ENCODE measurements at places on chromosomes 1 and 21.

DNA sequence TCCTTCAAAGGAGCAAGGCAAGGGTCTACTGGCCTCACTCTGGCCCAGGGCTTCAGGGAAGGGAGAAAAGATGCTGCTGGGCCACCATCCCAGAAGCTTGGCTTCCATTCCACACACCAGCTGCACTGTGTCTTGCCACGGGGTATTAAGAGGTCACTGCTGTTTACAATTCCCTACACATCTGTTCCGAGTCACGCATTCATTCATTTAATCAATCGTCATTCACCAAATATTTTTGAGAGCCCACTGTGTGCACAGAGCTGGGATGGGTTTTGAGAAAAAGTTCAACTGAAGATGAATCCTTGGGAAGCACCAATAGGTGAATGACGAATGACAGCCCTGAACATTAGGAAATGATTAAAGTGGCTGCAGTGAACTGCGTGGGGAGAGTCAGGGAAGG lies 101.7 kb downstream of the NAV1 start:
- peak; percentile 79 for DNase-seq

DNA sequence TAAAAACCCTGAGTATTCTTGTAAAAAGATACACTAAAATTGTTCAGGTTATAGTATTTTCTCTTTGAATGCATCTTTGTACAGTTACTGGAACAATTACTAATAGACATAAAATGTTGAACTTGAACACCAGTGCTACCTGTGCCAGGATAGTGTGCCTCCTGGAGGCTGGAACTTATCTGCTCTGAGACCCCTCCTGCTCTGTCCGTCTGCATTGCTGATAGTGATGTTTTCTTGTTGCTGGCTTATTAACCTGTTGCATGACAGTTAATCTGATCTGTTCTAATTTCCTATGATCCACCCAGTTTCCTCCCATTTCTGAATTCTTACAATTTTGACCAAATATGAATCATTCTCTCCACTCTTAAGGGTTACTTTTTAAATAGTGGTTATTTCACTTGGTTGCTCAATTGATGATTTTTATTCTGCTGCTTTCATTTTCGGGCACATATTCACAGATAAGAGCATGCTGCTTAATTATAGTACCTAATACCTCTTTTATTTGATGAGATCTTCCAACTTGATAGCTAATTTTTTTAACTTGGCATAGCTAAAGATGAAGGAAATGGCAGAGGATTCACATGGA lies 101.4 kb downstream of the CC2D1B start:
- no peak for DNase-seq

DNA sequence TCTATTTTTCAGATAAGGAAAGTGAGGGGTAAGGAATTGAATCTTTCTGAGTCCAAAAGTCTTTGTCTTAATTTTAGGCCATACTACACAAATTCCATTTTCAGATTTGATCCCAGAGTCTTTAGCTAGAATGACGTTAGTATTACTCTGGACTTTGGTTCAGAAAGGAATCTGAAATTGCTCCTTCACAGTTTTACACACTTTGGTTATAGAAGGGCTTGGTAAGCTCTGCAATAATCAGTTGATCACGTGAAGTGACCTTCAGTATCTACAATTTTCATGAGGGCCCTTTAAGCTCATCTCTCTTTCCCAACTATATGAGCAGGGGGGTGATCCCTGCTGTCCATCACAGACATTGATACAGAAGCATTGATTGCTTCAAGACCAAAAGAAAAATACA lies 103.4 kb upstream of the ESRRG start:
- no peak for DNase-seq

- no peak for DNase-seq
Measured at GRCh38 chr1:212612041-212612961, 3.7 kb downstream of the ATF3 start.

DNA sequence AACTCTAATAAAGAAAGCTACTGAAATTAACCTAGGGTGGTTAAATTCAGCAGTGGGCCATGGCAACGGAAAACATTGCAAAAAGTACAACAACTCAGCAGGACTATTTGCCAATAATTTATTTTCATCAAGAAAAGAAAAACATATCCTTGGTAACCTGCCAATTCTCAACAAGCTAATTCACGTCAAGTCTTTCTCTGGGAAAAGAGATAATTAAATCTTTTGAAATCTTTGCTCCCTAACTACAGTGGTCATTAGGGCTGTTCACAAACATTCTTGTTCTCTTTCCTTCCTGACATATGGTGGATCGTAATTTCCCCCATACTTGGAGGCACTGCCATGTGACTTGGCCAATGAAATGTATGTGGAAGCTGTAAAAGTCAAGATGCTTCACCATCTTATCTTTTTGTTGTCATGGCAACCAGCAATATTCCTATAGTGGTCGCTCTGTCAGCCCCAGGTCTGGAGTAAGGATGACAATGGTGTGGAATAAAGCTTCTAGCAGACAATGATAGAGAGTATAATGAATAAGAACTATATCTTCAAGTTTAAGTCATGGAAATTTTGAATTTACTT lies 29.6 kb upstream of the ZNF326 start:
- no peak for DNase-seq

GRCh38 chr21:39175154-39175553 lies 8.1 kb downstream of the PSMG1 start:
- no peak for DNase-seq

GRCh38 chr1:20903437-20903836 lies 116.3 kb upstream of the HP1BP3 start:
- no peak for DNase-seq

GRCh38 chr1:184036517-184036949 lies 995 bp downstream of the COLGALT2 start:
- DNase-seq = peak; percentile 67

- peak; percentile 70 for DNase-seq
Measured at GRCh38 chr1:19514391-19514831, 29.1 kb upstream of the CAPZB start.

GRCh38 chr1:188719735-188720134 lies 1757.9 kb downstream of the BRINP3 start:
- no peak for DNase-seq

GRCh38 chr21:23812485-23812884 lies 1794.8 kb downstream of the MRPL39 start:
- no peak for DNase-seq

DNA sequence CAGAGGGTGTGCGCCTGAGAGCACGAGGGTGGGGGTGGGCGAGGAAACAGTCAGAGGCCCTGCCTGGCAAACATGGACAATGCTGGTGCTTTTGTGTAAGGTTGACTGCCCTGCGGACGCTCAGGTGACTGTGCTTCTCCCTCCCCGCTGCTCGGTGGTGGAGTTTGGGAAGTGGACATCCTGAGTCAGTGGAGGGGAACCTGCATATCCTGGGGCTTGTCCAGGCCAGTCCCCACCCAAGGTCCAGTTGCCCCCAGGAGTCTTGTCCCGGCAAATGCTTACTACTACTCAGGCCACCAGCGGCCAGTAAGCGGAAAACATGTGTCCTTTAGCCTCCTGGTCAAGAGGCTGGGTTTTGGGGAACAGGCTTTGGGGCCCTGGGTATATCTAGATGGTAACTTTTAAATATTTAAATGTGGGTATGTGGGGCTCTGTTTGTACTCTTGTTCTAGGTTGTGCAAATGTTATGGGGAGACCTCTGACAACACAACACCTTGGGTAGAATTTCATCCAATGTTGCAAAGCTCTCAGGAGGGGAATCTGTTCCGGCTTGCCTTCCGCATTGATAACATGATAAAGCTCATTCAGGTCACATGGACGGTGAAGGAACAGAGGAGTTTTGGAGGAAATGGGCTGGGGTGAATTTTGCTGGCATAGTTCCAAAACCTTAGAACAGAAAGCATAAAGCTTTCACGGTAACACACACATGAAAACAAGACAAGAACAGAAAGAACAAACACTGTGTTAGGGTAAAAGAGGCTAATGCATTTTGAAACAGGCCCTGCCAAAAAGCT lies 364.9 kb downstream of the PRDM2 start:
- no peak for DNase-seq

- DNase-seq = no peak
Measured at GRCh38 chr1:207826557-207827487, 75.0 kb downstream of the CD46 start.

- no peak for DNase-seq
Measured at GRCh38 chr1:112460615-112461014, 48.1 kb upstream of the WNT2B start.

DNA sequence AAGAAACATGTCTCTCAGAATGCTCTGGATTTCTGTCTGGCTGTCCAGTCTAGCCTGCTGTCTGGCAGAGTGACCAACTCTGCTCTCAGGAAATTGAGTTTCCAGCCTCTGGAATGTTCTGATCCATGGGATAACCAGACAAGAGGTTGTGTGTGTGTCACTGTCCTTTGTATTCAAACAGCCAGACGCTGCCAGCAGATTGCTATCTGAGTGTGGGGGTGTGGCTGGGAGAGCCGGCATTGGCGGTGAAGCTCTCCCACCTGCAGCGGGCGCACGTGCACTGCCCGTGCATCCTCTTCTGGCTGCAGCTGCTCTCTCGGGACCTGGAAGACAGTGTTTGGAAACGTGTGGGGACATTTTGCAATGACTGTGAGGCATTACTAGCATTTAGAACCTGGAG lies 26.1 kb downstream of the PKP1 start:
- peak; percentile 79 for DNase-seq

- DNase-seq = no peak
Measured at GRCh38 chr1:116585886-116586285, 15.1 kb upstream of the CD58 start.

DNA sequence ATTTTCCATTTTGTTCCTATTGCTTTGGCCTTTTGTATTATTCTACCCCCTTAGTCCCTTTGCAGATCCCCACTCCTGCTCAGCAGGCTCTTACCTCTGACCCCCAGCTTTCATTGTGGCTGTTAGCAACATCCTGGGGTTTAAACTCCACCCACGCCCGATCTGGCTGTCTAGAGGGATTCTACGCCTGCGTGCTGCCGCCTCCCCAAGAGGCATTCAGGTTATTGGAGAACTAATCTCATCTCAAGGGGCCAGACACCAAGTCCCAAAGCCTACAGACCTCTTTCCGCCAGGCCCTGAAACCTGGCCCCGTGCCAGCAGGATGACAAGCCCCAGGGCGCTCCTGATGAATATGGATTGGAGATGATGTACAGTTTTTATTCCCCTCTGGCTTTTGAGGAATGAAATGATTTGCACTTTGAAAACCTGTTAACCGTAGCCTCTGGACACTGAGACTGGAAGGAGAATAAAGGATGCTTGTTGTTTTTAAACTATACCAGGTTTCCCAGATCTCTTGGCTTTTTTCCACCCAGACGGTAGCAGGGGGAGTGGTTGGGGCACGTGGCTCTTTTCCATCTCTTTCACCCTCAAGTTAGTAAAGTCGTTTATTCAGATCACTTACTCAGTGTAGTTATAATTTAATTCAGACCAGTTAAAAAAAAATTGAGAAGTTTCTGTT lies 14.5 kb upstream of the IKBKE start:
- DNase-seq = peak; percentile 74

GRCh38 chr1:245996811-245997210 lies 510.3 kb downstream of the SMYD3 start:
- DNase-seq = no peak

DNA sequence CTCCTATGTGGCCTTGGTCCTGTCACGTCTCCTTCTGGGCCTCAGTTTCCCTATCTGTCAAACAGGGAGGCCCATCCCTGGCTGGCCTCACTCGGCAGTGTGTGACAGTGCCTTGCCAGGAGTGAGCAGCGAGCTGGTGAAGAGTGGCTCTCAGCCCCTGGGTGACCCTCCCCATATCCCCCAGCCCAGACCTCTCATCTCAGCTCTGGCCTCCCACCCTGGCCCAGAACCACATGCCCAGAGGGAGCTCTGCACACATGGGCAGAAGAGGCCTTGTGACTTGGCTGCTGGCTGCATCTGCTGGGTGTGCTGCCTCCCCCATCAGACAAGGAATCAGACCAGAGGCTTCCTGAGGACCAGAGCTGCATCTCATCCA lies 19.5 kb upstream of the PADI1 start:
- no peak for DNase-seq

- no peak for DNase-seq
Measured at GRCh38 chr1:232655028-232655745, 25.3 kb upstream of the SIPA1L2 start.

- no peak for DNase-seq
Measured at GRCh38 chr1:84742653-84743052, 52.4 kb upstream of the SSX2IP start.

- DNase-seq = no peak
Measured at GRCh38 chr1:15465674-15466073, 9.1 kb downstream of the CELA2A start.

DNA sequence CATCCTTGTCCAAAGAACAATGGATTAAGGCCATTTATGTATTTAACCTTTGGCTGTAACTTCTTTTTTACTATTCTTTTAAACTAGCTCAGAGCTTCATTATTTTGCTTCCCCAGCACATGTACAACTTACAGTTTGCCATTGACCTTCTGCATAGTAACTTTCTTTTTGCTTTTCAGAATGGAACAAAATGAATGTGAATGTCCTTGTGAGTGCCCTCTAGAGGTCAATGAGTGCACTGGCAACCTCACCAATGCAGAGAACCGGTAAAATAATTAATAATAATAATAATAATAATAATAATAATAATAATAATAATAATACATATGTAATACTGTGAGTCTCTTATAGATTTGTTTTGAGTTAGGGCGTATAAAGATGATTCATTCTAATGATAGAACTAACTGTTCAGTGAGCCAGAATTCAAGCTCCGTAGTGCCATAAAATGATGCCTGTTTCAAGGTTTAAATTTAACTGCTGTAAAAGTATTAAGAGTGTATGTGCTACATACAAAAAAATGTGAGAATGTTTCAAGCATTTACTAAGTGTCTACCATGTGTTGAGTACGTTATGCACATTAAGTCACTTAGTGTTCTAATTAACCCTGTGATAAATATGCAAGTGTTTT lies 69.0 kb upstream of the RAVER2 start:
- no peak for DNase-seq

GRCh38 chr21:46060596-46061061 lies 37.3 kb upstream of the COL6A2 start:
- DNase-seq = peak; percentile 71

GRCh38 chr1:45522324-45523104 lies 830 bp upstream of the PRDX1 start:
- no peak for DNase-seq

- no peak for DNase-seq
Measured at GRCh38 chr1:37596182-37596667, 488 bp upstream of the GNL2 start.

DNA sequence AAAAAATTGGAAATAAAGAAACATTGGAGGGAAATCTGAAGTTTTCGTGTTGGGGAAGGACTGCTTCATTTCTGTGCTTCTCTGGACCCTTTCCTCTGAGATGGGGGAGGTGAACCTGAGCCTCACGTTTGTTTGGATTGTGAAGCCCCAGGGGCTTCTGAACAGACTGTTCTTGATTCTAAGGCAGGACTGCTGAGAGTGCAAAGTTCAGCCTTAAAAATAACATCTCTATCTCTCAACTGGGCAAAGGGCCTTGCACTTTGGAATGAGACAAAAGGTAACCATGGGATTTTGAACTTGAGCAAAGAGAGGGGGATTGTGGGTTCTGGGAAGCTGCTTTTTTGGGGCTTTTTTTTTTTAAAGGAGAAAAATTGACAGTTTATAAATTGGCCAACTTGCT lies 45.0 kb downstream of the GPR88 start:
- no peak for DNase-seq
